Hematopoietic multipotent progenitor cell treated with erythropoietin and hydrocortisone succinate and interleukin-3 and kit ligand, for 17 days (in vitro differentiated cells): ENCODE measurements at places on chromosomes 2 and 18.

DNA sequence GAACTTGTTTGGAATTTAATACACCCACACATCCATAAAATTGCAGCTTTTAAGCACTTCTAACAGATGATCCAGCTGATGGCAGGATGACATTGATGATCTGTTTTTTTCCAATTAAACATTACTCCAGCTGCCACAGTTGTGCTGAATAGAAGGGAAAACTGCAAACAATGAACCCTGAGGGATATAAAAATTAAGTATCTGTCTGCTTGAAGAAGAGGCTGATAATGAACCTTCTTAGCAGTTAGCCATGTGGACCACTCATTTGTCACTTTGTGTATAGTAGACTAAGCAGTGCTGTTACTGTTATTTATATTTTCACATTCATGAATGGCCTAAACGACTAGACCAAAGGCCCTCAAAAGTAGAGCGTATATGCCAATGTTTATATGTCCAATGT is 1201.0 kb upstream of the LRRTM1 start:
- DNase-seq: no peak

GRCh38 chr2:176280156-176280555 is 10.9 kb downstream of the MTX2 start:
- no peak for DNase-seq

DNA sequence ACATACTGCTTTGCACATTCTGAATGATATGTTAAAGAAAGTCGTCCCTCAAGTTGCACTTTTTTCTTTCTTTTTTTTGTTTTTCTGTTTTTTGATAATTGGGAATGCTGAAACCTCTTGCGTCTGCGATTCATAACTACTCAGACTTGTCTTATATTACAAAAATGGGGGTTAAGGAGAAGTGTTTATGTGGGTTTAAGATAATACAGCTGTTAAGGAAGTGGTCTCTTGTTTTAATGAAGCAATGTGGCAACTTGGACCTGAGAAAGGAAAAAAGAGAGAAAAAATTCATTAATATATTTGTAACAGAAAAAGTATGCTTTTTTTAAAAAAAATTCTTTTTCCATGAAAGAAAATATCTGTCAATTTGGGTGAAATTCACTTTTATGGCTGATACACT is 268.5 kb upstream of the CCDC68 start:
- no peak for DNase-seq

GRCh38 chr2:177169810-177170514 is 42.6 kb upstream of the HNRNPA3 start:
- no peak for DNase-seq

- DNase-seq: no peak
These were observed 112.9 kb downstream of the SEPTIN10 start for GRCh38 chr2:109500910-109501309.

DNA sequence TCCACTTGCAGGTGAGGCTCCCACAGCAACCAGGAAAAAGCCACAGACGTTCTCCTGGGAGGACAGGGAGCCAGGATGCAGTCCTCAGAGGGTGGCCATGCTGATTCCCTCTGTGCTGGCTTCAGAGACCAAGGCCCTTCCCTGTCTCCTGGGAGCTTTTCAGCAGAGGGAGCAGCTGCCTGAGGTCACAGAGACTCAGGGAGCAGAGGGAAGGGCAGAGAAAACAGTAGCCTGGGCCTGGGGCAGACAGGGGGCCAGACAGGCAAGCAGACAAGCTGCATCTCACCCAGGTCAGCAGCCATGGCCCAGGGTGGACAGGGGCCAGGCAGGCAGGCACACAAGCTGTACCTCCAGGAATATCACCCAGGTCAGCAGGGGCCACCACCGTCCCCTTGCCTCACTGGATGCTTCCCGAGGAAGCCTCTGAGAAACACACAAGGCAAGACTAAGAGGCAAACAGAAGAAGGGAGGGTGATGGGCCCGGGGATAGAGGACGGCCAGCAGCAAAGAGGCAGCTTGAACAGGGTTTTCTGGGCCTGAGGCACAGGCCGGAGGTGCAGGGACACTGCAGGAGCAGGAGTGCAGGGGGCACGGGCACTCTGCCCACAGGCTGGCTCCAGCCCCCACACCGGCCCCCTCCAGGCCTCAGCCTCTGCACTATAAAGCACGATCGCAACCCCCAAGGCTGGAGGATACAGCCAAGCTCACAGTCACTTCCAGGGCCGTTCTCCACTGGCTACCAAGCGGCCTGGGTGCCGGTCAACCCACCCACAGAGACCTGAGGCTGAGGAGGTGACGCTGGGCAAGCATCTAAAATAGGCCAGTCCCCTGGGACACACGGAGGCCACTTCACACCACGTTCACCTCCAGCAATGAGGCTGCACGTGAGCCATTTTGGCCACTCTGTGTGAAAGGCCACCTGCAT is 6.1 kb downstream of the SLC66A2 start:
- no peak for DNase-seq

DNA sequence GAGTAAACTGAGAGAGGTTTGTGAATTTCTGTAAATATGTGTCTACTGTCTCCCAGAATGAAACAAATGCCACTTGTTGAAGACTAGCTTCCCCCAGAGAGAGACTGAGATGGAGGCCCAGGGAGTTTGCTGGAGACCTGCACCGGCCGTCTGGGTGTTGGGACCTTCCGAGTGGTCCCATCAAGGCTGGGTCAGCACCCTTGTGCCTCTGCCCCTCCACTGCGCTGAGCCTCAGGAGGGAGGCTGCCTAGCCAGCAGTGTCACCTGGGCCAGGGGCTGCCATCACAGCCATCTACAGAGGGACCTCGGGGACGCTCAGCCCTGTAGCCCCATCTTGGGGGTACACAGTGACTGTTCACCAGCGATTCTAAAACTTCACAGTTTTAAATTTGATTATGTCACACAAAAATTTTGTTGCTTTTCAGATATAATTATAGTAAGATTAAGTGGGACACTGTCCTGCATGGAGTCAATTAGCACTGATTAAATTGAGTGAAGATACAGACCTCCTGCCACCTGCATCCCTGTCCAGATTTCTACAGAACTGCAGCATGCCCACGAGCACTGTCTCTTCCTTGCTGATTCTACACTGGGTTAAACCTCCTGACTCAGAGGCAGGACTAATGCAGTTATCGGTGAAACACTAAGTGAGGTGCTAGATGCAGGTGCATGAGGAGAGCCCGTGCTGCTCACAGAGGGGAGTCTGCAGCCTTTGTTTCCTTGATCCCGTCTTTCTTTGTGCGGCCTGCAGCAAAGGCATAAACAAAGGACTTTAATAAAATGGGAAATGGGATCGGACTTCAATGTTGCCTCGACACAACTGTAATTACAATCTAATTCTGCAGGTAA is 50.5 kb downstream of the TMEM18 start:
- DNase-seq: no peak

DNA sequence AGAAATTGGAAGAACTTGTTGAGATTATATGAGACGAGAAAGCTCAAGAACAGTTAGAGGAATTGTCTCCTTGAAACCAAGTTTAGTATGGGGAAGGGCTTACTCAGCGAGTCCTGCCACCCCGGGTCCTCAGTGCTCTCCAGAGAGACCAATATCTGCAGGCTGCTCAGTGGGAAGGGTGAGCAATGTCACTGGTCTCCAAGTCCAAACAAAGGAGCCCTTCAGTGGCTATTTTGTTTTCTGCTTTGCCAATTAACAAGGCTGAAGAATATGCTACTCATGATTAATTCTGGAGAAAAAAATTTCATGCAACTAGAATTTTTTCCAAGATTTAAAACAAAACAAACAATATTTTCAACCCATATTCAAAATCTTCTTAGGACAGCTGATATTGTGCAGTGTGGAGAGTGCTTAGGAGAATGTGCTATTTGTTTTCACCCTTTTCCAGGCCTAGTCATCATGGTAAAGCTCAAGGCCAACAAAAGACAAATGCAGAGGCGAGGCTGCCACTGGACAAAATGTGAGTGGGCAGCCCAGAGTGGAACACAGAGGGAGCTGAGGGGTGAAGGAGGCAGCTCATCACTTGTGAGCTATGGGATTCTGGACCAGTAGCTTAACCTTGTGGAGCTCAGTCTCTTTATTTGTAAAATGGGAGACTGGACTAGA is 83.8 kb upstream of the TMEM17 start:
- DNase-seq: no peak
